Activated naive CD8-positive, alpha-beta T cell treated with anti-CD3 and anti-CD28 coated beads, Interleukin-2, amount 50 U/mL, for 24 hours (primary cell): ENCODE measurements at places on chromosomes 4 and X.

DNA sequence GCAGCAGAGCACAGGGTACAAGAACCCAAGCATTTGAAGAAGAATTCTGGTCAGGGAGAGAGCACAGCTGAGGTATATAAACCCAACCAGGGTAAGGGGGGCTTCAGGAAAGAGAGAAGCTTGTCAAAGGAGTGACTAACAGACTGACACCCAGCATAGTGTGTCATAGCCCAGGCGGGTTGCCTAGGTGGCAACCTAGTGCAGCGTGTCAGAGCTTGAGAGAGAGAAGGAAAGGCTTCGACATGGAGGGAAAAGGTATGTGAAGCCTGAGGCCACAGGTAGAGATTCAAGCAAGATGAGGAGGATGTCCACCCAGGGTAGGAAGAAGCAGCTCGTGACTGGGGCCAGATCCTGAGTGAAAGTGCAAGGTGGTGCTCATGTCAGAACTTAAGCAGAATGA, 8.5 kb upstream of the ANTXR2 start:
- no peaks in the 10 kb centered on the region for H3K36me3 ChIP-seq

- H3K4me1 ChIP-seq: no peaks in the 10 kb centered on the region
- DNase-seq: no peak
- H3K27me3 ChIP-seq: no peaks in the 10 kb centered on the region
- no peaks in the 10 kb centered on the region for H3K36me3 ChIP-seq
These were observed 68.2 kb downstream of the HHIP start for GRCh38 chr4:144714166-144714565.

GRCh38 chr4:87270825-87271224, 50.4 kb upstream of the KLHL8 start:
- peaks cover 2% of the 10 kb centered on the region for H3K27me3 ChIP-seq
- H3K36me3 ChIP-seq: no peaks in the 10 kb centered on the region
- no peak overlapping the region for H3K27ac ChIP-seq
- no peak overlapping the region for H3K4me3 ChIP-seq
- no peaks in the 10 kb centered on the region for H3K4me1 ChIP-seq

DNA sequence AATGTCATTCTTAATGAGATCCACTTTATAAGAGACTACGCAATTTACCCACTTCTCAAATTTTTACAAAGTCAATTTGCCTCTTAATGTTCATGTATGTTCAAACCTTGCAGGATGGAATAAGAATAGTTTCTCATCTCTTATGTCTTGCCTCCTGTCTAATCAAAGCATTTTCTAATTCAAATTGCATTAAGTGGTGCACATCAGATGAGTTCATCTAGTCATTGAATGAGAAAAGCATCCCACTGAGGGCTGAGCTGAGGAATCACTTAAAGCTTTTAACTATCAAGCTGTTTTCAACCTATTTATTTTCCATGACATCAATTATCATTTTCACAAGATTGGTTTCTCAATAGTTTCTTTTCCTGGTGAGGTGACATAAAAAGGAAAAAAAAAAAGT, 1964.0 kb downstream of the PCDH7 start:
- no peaks in the 10 kb centered on the region for H3K36me3 ChIP-seq
- no peak overlapping the region for H3K4me3 ChIP-seq
- H3K27me3 ChIP-seq: no peaks in the 10 kb centered on the region

DNA sequence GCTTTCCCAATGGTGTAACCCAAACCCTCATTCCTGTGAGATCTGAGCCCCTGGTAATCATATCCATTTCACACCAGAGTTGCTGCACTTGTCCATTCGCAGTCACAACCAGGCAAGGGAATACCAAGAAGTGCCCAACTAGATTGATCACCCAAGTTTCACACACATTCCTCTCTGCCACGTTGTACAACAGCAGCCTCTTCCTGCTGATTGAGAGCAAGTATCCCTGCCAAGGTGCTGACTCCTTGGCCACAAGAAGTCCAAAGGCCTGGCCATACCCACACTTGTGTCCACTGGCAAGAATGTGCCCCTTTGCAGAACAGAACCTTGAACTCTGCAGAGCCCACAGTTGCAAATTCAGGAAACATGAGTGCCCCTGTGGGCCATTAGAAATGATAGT, 6.5 kb upstream of the ACOT9 start:
- no peak overlapping the region for H3K27ac ChIP-seq
- H3K36me3 ChIP-seq: no peaks in the 10 kb centered on the region
- no peaks in the 10 kb centered on the region for H3K27me3 ChIP-seq
- no peak for DNase-seq
- peaks cover 8% of the 10 kb centered on the region for H3K4me1 ChIP-seq
- H3K4me3 ChIP-seq: no peak overlapping the region

- no peak for DNase-seq
- no peak overlapping the region for H3K27ac ChIP-seq
- peaks cover 7% of the 10 kb centered on the region for H3K36me3 ChIP-seq
- H3K4me1 ChIP-seq: no peaks in the 10 kb centered on the region
- no peak overlapping the region for H3K4me3 ChIP-seq
- no peaks in the 10 kb centered on the region for H3K27me3 ChIP-seq
These were observed 131.8 kb downstream of the SCFD2 start for GRCh38 chr4:53234111-53234510.

DNA sequence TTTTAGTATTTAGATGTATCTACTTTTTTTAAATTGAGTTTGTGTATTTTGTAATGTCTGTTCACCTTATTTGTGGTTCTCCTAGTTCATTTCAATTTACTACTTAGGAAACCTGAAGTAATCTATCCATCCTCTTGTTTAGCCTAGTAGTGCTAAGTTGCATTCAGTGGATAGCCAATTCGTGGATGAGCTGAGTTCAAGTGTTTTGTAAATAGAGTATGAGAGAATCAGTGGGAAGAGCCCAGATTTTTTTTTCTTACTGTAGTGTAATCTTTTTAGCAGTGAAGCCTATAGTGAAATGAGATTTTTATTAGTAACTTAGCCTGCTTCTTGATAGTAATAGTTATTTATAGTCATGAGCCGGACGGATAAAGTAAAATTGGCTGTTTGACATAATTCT, 21.7 kb downstream of the STAG2 start:
- no peak overlapping the region for H3K27ac ChIP-seq
- H3K4me3 ChIP-seq: no peak overlapping the region
- DNase-seq: no peak
- H3K36me3 ChIP-seq: peaks cover 4% of the 10 kb centered on the region
- peaks cover 59% of the 10 kb centered on the region for H3K4me1 ChIP-seq

DNA sequence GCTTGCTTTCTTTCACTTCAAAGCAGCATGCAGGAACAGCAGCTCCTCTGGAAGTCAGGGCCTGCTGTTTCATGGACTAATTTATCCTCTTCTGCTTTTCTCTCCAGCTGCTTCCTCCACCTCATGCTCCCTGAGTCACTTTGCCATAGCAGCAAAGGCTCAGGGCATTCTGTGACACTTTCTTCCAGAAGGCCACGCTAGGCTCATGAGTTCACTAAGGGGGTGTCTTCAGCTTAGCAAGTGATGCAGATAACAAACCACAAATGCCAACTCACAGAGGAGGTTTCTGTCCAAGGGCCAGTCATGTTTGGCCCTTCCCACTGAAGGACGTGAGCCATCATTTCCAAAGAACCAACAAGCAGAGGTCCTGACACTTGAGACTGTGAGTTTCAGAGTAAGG, 200.2 kb downstream of the ADGRA3 start:
- no peak overlapping the region for H3K4me3 ChIP-seq
- DNase-seq: no peak
- H3K36me3 ChIP-seq: no peaks in the 10 kb centered on the region

- DNase-seq: no peak
- no peaks in the 10 kb centered on the region for H3K36me3 ChIP-seq
- no peak overlapping the region for H3K27ac ChIP-seq
- H3K27me3 ChIP-seq: peaks cover 3% of the 10 kb centered on the region
- no peaks in the 10 kb centered on the region for H3K4me1 ChIP-seq
- H3K4me3 ChIP-seq: no peak overlapping the region
These were observed 13.2 kb upstream of the SOD3 start for GRCh38 chr4:24781999-24782745.

- no peak overlapping the region for H3K27ac ChIP-seq
- H3K4me1 ChIP-seq: no peaks in the 10 kb centered on the region
- peaks cover 31% of the 10 kb centered on the region for H3K27me3 ChIP-seq
- peak; percentile 7 for DNase-seq
- H3K36me3 ChIP-seq: no peaks in the 10 kb centered on the region
- no peak overlapping the region for H3K4me3 ChIP-seq
These were observed 31.0 kb upstream of the TLR3 start for GRCh38 chr4:186037692-186038658.

DNA sequence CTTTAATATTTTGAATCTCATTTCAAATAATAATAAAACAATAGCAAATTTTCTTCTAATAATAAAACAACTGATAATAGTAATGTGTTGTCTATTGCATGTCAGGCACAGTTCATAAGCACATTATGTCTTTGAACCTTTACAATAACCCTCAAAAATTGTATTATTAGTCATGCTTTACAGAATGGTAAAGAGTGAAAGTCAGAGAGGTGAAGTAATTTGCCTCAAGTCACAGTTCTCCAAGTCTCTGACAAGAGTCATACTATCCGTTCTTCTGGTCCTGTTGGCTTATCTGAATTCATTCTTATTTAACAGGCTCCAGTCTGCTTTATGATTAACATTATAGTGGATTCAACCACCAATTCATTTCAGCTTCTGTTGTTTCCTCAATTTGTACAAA, 313.0 kb downstream of the AFF2 start:
- H3K4me3 ChIP-seq: no peak overlapping the region
- no peaks in the 10 kb centered on the region for H3K36me3 ChIP-seq
- no peaks in the 10 kb centered on the region for H3K4me1 ChIP-seq
- H3K27ac ChIP-seq: no peak overlapping the region
- H3K27me3 ChIP-seq: no peaks in the 10 kb centered on the region

- no peak for DNase-seq
- no peak overlapping the region for H3K4me3 ChIP-seq
- H3K4me1 ChIP-seq: peaks cover 2% of the 10 kb centered on the region
- H3K36me3 ChIP-seq: no peaks in the 10 kb centered on the region
- no peaks in the 10 kb centered on the region for H3K27me3 ChIP-seq
- H3K27ac ChIP-seq: no peak overlapping the region
These were observed 354.0 kb downstream of the HS3ST1 start for GRCh38 chr4:11074581-11075241.

- no peak for DNase-seq
- no peaks in the 10 kb centered on the region for H3K36me3 ChIP-seq
- H3K4me3 ChIP-seq: no peak overlapping the region
- no peaks in the 10 kb centered on the region for H3K27me3 ChIP-seq
- no peaks in the 10 kb centered on the region for H3K4me1 ChIP-seq
These were observed 151.0 kb downstream of the VCX3A start for GRCh38 chrX:6383917-6384316.

DNA sequence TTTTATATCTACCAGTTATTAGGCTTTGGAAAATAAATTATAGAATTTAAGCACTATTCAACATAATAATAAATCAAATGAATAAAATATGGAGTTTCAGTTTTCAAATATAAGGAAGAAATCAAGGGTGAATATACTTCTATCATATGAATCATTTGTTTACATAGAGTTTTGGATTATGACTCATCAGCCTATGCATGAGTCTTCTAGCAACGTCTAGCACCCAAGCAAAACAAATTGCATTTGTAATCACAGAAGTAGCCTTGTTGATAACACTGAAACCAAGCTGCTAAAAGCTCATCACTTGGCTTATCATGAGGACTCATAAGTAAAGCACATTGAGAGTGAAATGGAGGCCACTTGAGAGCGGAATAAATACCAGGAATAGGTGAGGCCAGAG, 434.6 kb downstream of the PCDH11X start:
- no peak overlapping the region for H3K4me3 ChIP-seq
- H3K27me3 ChIP-seq: no peaks in the 10 kb centered on the region
- DNase-seq: no peak
- no peaks in the 10 kb centered on the region for H3K36me3 ChIP-seq
- no peak overlapping the region for H3K27ac ChIP-seq
